ENCODE measurements at places on chromosomes 12 and 14.
A peak's percentile ranks its signal among the peaks of the same experiment; 100 is the strongest.

- peak; percentile 68 for DNase-seq
Observed at GRCh38 chr12:49741882-49742620, 694 bp downstream of the TMBIM6 start.

DNA sequence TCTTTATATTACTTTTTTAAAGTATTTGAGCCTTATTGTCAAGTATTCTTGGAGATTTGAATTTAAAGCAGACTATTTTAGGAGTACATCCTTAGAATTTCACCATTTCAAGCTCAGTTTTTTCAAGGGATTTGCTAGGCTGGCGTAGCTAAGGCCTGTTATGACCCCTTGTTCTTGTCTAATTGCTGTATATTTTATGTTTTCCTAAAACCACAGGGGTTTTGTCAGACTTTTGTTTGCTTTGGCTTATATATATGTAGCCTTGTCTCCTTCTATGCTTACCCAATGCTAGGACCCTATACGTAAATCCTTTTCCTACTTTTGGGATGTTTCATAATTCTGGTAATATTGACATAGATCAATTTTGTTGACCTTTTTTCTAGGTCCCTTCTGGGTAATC lies 147.0 kb upstream of the SYT10 start:
- DNase-seq: no peak

GRCh38 chr12:68451261-68452077 lies 119.3 kb upstream of the MDM1 start:
- peak; percentile 10 for DNase-seq

GRCh38 chr12:57135527-57136326 lies 7.4 kb downstream of the LRP1 start:
- no peak for DNase-seq

GRCh38 chr14:100762901-100763300 lies 36.2 kb downstream of the DLK1 start:
- no peak for DNase-seq

DNA sequence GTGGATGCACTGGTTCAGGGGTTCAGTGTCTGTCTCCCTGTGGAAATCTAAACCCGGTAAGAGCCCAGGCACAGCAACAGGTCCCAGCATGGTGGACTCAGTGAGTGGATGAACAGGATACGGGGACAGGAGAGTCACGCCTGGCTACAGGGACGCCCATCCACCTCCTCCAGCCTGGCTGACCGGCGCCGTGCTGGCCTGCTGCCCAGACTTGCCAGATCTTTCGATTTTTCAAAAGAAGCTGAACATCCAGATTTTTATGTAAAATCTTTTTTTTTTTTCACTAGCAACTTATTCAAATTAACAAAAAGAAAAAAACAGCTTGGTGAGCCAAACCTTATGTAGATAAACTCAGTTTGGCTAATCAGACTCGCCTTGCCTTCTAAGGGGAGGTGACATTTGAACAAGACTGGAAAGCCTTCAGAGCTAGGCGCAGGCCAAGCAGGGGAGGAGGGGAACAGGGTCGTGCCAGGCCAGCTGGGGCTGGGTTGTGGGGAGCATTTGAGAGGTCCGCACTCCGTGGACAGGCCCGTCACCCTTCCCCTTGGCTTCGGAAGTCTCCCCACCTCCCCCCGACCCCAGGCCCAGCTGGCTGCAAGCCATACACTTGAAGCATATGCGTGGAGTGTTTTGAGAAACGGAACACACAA lies 87.8 kb upstream of the NCOR2 start:
- DNase-seq: no peak

GRCh38 chr12:29427964-29428363 lies 47.0 kb upstream of the ERGIC2 start:
- DNase-seq: no peak

DNA sequence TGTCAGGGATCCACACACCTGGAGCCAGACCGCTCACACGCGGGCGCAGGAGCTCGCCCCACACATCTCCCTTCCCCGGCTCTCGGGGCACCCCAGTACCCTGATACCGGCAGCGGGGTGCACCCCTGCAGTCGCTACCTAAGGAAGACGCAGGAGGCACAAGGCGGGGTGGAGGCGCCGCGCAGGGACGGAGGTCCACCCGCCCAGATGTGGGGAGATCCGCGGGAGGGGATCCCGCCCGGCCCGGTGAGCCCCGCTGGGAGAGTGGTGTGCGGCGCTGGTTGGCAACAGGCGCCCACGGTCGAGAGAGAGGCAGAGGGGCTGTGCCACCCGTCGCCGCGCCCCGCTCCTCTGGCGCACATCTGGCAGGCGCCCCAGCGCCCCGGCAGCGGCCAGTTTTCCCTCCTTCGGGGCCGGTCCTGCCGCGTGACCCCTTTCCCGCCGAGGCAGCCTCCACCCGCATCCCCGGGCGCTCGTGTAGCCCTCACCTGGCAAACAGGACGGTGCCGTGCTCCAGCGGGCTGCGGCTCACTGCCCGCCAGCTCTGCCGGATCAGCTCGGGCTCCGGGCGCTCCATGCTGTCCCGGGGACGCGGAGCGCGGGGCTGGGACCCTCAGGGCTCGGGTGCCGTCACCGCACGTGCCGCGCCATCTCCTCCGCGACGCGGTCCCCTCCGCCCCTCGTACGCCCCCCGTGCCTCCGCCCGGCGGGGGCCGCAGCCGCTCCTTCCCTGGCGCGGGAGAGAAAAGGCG lies 469 bp downstream of the NGB start:
- no peak for DNase-seq

GRCh38 chr14:59305231-59305630 lies 116.8 kb downstream of the DAAM1 start:
- DNase-seq: no peak
